Esophagus squamous epithelium (tissue), 5 donors: ENCODE measurements at places on chromosomes 13 and 19.

DNA sequence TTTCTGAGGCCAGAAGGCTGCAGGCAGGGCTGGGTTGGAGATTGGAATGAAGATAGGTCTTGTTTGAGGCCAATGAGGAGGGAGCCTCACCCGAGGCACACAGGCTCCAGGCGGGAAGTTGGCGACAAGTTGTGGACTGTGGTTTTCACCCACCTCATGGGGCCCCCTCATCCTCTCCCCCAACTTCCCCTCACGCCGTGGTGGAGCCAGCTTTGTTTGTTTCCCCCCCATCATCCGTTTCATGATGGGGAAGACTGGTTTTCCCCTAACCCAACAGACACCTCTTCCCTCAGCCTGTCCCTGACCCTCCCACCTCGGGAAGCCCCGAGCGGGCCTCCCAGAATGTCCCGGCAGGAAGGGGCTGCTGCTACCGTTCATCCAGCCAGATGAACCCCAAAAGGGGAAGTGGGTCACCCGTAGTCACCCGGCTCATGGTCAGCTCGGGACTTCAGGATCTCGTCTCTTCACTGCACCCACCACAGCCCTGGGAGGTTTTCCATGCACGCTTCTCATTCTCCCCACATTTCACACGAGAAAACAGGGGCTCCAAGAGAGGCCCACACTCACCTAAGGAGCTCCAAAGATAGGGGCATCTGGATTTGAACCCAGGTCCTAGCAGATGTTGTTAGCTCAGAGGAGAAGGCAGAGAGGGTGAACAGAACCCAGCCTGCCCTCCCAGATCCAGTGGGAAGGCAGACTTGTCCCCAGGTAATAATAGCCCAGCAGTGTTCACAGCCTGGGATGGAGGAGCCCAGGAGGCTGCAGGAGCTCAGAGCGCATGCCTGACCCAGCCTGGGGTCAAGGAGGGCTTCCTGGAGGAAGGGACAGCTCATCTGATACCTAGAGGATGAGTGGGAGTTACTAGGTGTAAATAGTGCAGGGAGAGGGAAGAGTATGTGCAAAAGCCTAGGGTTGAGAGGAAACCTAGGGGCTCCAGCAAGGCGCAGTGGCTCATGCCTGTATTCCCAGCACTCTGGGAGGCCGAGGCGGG, 23.5 kb downstream of the CEACAM16 start:
- no peak for DNase-seq

- DNase-seq, result no peak
Measured at GRCh38 chr19:8113017-8113416, 36.4 kb downstream of the FBN3 start.

DNA sequence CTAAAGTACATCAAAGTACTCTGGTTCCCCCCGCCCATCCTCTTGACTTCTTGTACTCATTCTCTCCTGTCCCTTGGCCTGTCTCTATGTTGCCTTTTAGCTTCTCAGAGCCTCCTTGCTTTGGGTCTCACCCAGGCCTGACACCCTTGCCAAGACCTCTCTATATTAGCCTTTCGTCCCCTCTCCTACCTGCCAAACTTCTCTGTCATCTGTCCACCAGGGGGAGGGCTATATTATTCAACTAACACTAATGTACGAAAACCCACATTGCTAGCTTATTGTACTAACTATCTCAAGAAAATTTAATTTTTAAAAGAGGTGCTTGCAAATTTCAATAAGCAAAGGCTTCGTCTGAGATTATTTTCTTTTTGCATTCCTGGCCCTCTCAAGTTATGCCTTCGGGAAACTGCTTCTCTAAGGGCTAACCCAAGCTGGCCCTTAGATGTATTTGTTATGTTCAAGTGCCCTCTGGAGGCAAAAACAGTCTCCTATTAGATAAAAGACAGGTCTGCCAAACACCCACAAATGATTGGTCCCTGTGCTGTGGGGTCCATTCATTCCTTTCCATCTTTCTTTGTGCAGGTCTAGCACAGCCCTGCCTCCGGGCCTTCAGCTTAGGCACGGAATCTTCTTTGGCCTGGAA, 6.3 kb upstream of the MRPS31 start:
- DNase-seq, result no peak

DNA sequence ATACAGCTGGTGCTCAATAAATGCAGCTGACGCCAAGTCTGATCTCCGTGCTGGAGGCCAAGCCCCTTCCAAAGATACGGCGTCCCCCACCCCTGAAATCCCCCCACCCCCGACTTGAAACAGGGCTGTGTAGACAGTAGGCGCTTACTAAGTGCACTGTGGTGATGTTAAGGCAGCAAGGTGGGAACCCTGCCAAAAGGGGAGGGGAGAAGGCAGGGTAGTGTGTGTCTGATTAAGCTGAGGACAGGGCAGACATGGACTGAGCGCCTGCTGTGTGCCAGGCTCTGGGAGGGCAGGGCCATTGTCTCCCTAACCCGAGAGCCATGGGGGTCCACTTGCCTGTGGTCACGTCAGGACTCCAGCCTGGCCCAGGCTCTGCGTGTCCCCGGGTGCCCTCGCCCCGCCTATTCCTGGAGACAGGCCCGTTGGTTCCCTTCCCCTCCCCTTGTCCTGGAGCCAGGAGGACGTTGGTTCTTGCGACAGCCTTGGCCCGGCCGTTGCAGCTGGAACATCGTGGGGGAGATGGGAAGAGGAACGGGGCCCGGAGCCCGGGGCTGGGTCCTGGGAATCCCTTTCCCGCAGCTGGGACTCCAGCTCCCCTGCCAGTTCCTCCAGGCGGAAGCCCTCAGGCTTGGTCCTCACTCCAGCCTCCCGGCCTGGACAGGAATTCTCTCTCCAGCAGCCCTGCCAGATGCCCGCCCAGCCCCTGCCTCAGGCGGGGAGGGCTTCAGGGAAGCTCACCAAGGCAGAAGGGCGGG, 1.7 kb upstream of the ELANE start:
- DNase-seq, result no peak

GRCh38 chr13:106213028-106213757, 322.3 kb downstream of the EFNB2 start:
- no peak for DNase-seq

- DNase-seq, result no peak
Measured at GRCh38 chr13:111915104-111915551, 151.8 kb upstream of the SOX1 start.

GRCh38 chr19:2616741-2617392, 85.6 kb downstream of the GNG7 start:
- no peak for DNase-seq

- DNase-seq, result no peak
Measured at GRCh38 chr19:4279267-4279529, 132 bp downstream of the SHD start.

DNA sequence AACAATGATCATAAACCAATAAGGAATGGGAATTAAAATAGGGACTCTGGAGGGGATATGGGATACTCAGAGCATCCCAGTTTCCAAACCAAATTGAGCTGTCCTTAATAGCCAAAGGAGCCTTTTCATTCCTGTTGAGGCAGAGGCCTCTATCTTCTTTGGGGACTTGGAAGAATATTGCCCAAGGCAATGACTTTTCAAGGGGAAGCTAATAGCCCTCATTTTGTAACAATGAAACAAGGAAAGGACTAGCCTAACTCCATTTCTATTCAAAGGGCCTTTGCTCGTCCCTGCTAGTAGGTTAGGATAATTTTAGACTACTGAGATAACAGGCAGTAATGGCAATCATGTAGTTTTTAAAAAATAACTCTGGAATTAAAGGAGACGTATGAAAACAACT, 789.8 kb upstream of the SLITRK5 start:
- no peak for DNase-seq

DNA sequence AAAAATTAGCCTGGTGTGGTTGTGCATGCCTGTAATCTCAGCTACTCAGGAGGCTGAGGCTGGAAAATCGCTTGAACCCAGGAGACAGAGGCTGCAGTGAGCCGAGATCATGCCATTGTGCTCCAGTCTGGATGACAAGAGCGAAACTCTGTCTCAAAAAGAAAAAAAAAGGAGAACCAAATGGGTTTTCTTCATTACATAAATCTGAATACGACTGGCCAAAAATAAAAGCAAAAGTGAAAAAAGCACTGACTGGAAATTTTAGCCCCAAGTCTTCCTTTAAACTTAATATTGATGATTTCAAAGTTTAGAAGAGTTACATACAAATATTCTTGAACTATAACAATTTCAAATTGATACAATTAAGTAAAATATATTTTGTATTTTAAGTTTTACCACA, 249.5 kb upstream of the STARD13 start:
- DNase-seq, result no peak

DNA sequence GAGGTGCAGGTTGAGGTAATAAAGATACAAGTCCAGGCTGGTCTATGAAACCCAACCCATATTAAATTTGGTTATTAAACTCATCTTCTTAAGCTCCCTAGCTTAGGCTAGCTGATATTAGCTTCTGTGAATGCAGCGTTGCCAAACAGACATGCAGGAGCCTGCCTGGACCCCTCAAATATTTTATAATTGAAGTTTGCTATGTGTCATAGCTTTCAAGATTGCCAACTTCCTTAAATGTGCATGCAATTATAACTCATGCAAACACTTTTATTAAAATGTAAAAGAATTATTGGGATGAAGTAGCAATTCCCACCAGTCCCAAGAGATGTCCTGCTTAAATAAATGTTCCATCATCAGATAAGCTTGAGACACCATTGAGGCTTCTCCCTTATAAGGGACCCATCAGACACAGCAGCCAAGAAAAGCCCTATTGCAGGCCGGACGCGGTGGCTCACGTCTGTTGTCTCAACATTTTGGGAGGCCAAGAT, 51.3 kb downstream of the MBNL2 start:
- no peak for DNase-seq

- no peak for DNase-seq
Measured at GRCh38 chr13:101434486-101434885, 18.0 kb upstream of the ITGBL1 start.

DNA sequence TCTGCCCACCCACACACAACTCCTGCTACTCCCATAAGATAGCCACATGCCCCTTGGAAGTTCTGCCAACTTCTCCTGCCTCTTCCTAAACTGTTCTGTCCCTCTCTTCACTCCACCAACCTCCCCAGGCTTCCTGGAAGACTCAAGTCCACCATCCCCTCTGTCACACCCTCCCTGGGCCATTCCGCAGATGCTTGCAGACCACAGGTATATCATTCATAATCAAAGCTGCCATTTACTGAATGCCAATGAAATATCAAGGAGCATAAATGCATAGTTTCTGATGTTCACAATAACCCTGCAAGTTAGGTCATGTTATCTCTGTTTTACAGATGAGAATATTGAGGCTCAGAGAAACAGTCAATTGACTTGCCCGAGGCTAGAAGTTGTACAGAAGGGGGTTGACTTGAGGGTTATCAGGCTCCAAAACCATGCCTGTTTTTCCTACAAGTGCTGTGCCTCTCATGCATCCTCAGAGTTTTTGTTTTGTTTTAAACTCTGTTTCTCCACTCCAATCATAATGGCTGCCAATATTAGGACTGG, 135.6 kb downstream of the SLC7A1 start:
- no peak for DNase-seq

DNA sequence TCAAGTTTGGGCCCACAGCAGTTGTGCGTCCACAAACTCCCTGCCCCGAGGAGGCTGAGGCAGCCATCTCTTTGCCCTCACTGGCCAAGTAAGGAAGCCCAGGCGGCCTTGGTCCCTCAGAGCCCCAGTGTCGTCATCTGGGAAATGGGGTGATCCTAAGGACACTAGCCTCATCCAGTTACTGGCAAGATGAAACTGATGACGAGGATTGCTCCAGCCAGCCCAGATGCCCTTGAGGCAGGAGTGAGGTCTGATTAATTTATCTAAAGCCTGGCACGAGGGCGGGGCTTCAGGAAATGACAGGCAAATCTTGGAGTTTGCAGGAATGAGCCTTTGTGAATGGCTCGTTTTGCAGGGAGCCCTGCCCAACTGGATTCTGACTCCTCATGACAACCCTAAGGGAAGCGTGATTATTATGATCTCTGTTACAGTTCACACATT, 5.6 kb downstream of the LIPE start:
- DNase-seq, result no peak

- DNase-seq, result no peak
Measured at GRCh38 chr19:14519860-14520407, 1.7 kb upstream of the DNAJB1 start.

DNA sequence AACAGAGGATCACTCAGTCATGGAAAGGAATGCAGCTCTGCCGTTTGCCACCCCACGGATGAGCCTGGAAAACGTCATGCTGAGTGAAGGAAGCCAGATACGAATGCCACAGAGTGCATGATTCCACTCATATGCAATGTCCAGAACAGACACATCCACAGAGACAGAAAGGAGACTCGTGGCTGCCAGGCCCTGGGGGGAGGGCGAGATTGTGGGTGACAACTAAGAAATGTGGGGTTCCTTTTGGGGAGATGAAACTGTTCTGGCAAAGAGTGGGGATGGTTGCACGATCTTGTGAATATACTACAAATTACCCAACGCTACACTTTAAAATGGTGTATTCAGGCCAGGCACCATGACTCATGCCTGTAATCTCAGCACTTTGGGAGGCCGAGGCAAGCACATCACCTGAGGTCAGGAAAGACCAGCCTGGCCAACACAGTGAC, 27.2 kb upstream of the NAPA start:
- no peak for DNase-seq

GRCh38 chr13:64704121-64704649, 2526.0 kb downstream of the PCDH9 start:
- no peak for DNase-seq

- DNase-seq, result no peak
Measured at GRCh38 chr13:71880753-71881541, 13.9 kb upstream of the DACH1 start.

GRCh38 chr19:42140125-42140754, 8.0 kb upstream of the POU2F2 start:
- no peak for DNase-seq

GRCh38 chr13:27704681-27705080, 83.0 kb downstream of the POLR1D start:
- no peak for DNase-seq

DNA sequence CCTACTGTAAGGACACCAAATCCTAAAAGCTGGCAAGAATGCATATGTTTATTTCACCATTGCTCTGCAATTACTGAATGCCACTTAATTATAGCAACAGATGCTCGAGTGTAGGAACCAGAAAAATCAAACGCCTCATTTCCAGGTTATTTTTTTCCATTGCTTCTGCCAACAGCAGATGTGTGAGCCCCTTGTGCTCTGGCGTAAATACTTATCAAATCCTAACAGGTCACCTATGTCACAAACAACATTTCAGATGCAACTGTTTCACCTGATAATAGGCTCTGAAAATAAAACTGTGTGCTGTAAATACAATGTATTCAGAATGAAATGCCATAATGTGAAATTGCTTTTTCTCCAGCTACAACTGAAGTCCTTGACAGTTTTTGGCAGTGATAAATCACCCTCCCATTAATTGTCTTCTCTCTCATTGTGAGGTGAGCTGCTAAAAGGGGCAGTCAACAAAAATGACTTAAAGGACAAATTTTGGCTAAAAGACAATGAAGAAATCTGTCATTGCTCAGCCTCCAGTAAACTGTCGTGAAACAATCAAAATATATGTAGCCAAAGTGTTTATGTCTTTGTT, 344.0 kb downstream of the DACH1 start:
- no peak for DNase-seq

DNA sequence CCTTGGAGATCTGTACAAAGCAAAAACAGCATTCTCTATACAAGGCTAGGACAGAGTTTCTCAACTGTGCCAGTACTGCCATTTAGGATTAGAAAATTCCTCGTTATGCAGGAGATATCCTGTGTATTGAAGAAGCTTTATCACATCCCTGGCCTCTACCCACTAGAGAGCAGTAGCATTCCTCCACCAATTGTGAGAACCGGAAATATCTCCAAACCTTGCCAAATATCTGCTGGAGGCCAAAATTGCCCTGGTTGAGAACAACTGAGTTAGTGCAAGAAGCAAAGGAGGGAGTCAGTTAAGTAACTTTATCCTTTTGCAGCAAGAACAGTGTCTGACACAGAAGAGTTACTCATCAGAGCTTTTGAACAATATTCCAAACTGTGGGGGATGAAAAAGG, 16.2 kb upstream of the FREM2 start:
- DNase-seq, result no peak
